GM04504 (cell line): ENCODE measurements at places on chromosomes 3 and 15.

GRCh38 chr3:12405432-12406272 is 78.6 kb upstream of the TSEN2 start:
- DNase-seq, result no peak

DNA sequence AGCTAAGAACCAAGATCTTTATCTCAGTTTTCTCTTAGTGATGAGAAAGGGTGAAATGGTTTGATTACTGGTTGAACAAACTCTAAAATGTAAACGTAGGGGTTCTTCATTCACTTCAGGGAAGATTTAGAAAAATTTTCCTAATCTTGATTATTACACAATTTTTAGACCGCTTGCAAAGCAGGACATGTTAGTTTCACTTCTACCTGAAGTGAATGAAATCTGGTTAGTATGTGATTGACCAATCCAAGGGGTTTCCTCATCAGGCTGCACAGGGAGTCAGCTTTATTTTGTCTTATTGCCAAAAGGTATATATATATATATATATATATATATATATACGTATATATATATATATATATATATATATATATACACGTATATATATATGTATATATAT is 740.4 kb downstream of the TUSC7 start:
- DNase-seq, result no peak

- no peak for DNase-seq
These were observed 3.0 kb downstream of the MAPK6 start for GRCh38 chr15:52021892-52022540.

- no peak for DNase-seq
These were observed 996 bp upstream of the SLC28A1 start for GRCh38 chr15:84883466-84883865.

- no peak for DNase-seq
These were observed 29.9 kb upstream of the MFSD1 start for GRCh38 chr3:158771982-158772381.

DNA sequence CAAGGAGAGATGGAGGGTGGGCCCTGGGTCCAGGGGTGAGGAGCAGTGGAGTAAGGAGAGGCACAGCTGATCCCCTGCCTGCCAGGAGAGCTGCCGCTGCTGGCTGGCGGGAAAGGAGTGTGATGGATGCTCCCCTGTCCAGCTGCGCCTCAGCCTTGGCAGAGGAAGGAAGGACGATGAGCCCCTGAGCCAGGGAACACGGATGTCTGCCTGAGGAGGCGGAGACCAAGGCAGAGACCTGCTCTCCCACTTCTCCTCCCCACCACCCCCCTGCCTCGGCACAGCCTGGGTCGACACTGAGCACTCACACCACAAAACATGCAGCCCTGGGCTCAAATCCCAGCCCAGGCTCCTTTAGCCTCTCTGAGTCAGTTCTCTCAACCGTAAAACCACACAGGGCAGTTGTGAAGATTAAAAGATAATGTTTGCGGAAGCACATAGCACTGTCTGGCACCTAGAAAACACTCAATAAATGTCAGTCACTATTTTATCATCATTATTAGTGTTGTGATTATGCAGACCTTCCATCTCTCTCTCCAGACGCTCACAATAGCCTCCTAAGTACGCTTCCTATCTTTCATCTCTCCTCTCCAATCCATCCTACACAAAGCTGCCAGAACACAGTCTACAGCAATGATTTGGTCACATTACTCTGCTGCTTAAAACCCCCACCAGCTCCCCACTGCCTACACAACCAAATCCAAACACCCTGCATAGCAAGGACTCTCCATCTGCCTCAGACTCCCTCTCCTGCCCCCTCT is 52.2 kb downstream of the SEMA5B start:
- no peak for DNase-seq

GRCh38 chr15:45634432-45635190 is at the start of gene SQOR:
Gene SQOR (plus strand): TSS chr15:45635029. CDS start chr15:45658924, 23,895 bp downstream.
- peak; percentile 49 for DNase-seq

- no peak for DNase-seq
These were observed 289.4 kb downstream of the LSAMP start for GRCh38 chr3:116155841-116156240.

- no peak for DNase-seq
These were observed 341.1 kb downstream of the SI start for GRCh38 chr3:164737174-164737573.

DNA sequence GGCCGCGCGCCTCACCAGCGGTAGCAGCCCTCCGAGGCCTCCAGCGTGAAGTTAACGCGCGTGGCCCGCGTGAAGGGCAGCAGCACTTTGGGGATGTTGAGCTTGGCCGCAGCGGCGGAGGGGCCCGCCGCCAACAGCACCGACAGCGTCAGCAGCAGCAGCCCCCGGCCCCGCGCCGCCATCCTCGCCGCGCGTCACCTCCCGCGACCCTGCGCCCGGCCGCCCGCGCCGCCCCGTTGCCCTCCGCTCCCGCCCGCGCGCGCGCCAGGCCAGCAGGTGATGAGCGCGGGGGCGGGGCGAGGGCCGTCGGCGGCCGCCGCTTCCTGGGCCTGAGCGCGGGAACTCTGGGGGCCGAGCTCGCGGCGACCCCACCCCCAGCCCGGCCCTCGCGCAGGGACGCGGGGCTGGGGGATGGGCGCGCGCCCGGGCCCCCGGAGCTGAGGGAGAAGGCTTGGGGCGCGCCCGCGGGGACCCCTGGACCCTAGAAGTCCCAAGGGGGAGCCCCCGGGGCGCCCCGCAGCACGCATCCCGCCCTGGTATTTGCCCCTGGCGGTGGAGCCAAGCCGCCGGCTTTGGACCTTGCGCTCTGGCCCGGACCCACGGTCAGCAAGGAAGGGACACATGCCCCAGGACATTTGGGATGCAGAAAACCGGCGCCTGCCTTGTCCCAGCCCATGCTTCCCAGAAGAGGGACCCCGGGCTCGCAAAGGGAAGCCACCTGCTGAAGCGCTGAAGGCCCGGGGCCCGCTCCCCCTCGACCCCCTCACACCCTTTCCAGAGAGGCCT is at the start of gene NUP210:
NUP210 (minus strand) TSS at position 278 of the 786 bp plus-strand sequence; CDS start at position 182, 96 bp downstream.
- no peak for DNase-seq

GRCh38 chr15:63323798-63324563 is 46.6 kb downstream of the APH1B start:
- DNase-seq, result no peak

GRCh38 chr3:94909726-94910125 is 846.9 kb downstream of the NSUN3 start:
- DNase-seq, result no peak

- no peak for DNase-seq
These were observed 495.8 kb downstream of the NTRK3 start for GRCh38 chr15:87760547-87761314.

GRCh38 chr3:49028298-49028672 is 913 bp downstream of the IMPDH2 start:
- no peak for DNase-seq

DNA sequence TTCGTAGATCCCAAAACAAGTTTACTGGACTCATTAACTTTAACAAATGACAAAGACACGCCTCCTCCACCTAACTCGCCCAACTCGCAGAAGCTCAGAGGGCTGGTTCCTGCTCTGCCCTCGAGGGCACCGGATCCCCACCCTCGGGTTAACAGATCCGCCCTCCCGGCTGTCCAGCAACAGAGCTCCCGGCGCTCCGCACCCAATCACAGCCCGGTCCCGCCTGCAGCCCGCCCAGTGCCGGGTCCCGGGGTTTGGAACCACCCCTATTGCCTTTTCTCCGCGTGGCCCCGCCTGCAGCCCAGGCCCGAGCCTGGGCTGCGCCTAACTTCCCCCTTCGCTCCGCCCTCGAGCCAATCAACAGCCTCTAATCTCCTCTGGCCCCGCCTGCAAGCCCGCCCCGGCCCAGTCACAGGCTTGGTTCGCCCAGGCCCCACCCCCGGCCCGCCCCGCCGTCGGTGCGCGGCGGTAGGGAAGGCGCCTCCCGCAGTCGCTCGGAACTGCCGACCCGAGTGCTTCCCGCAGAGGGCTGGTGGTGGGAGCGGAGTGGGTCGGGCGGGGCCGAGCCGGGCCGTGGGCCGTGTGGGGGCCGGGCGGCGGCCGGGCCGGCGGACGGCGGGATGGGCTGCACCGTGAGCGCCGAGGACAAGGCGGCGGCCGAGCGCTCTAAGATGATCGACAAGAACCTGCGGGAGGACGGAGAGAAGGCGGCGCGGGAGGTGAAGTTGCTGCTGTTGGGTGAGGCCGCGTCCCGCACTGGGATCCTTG is at the start of gene GNAI2:
GNAI2 (plus strand) TSS at position 489 of the 768 bp plus-strand sequence; CDS start at position 621, 132 bp downstream.
- peak; percentile 98 for DNase-seq

DNA sequence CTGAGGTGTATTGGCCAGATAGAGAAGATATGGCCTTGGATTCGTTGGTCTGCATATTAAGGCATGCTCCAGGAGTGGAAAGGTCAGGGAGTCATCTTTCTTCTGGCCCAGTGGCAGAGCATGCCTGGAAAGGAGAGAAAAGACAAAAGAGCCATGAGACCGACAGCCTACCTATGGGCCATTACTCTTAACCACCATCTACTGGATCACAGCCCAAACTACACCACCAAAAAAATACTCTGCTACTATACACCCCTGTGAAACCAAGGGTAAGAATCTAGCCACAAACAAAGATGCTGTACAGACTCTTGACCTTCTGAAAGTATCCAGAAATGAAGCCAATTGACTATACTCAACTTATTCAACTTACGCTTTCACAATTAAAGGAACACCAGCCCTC is 96.1 kb upstream of the PLSCR5 start:
- no peak for DNase-seq

- DNase-seq, result no peak
These were observed 49.5 kb downstream of the ABTB1 start for GRCh38 chr3:127722091-127722784.

GRCh38 chr3:172014145-172014544 is 25.2 kb upstream of the FNDC3B start:
- DNase-seq, result no peak

DNA sequence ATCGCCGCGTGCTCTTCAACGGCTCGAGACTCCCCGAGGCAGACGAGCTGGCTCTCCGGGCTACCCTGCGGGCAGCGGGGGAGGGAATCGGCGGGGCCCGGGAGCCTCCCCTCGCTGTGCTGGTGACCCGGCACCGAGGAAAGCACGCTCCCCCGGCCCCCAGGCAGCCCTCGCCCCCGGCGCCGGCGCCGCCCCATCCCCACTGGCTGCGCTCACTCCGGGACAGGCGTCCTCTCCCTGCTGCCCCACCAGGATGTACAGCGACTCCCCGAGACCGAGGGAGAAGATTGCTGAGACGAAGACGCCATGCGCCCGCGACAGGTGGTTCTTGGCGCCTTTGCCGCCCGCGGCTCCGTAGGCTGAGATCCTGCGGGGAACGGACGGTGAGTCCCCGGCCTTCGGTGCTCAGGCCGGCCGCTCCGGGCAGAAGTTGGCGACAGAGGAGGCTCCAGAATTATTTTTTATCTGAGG is 1.7 kb downstream of the LTK start:
- DNase-seq, result no peak

DNA sequence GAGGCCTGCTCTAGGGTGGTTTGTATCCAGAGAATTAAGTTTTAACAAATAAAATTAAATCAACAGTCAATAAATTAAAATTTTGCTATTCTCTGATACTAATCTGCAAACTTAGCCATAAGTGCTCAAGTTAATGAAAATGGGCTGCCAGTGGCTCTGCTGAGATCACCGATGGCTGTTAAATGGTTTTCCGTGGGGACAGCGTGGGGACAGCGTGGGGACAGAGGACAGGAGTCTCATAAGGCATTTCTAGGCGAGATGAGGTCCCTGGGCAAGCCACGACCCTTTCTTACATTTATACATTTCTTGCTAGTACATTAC is 53.0 kb downstream of the SETMAR start:
- DNase-seq, result no peak

DNA sequence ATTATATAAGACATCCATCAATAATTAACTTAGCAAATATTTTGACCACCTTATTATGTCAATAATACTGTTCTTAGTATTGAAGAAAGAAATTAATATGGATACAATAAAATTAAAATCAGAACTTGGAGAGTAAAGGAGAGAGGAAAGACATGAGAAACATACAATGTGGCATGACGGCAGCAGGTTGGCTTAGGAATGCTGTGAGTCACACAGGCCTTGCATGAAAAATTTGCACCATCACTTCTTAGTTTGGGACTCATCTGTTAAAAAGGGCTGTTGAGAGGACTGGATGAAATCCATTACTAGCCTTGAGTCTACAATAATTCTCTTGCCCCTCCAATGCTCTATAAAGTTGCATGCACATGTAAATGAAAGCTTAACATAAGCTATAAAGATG is 880.8 kb downstream of the ROBO1 start:
- DNase-seq, result no peak

GRCh38 chr15:89090791-89091626 is 2.8 kb downstream of the ABHD2 start:
- no peak for DNase-seq

- DNase-seq, result no peak
These were observed 951 bp downstream of the GPR62 start for GRCh38 chr3:51955893-51956770.

- DNase-seq, result no peak
These were observed 95.2 kb downstream of the CLDN1 start for GRCh38 chr3:190227064-190227463.

DNA sequence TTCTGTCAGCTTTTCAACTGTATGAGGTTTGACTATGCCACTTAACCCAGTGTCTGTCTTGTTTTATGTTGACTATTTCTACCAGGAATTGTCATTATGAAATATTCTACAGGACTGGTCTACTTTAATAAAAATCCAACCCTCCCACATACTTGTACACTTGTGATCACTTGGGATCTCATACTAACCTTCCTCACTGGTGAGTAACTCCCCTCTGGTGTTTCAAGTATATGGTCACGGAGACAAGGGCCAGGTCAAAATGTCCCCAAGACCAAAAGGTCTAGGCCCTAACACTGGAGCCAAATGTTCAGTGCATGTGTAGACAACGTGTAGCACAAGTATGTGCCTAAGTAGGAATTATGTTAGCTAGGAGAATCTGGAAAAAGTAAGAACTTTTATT is 122.7 kb upstream of the TJP1 start:
- no peak for DNase-seq

- DNase-seq, result no peak
These were observed 88.6 kb upstream of the ADAMTS17 start for GRCh38 chr15:100430411-100430810.

DNA sequence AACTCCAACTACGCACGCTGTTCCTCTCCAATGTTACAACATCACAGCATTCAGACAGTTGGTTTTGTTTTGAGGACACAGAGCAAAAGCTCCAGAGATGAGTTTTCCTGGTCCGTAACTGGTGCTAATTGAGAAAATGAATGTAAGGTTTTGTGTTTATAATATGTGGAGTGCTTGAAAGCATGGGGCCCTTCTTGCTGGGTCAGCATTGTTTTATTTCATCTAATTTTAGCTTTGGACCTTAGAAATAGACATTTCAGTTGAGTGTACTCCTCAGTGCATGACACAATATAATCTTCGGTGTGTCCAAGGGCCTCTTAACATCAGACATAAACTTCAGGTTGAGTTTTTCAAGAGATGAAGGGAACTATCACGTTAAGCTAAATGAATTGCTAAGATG is 37.1 kb downstream of the ANAPC13 start:
- DNase-seq, result no peak

GRCh38 chr15:73569361-73569760 is 63.8 kb downstream of the NPTN start:
- no peak for DNase-seq

- DNase-seq, result no peak
These were observed 148.3 kb downstream of the LRRC28 start for GRCh38 chr15:99399618-99400017.

GRCh38 chr3:129460572-129460971 is 20.5 kb downstream of the IFT122 start:
- DNase-seq, result no peak

GRCh38 chr3:119322021-119322834 is 28.0 kb downstream of the ARHGAP31 start:
- no peak for DNase-seq
